Thoracic aorta (tissue), 2 donors: ENCODE measurements at places on chromosomes 4 and X. TPM values are rescaled to one million over a fixed set of nuclear protein-coding genes. Genes with fewer than 3 reads are reported as not detected.

DNA sequence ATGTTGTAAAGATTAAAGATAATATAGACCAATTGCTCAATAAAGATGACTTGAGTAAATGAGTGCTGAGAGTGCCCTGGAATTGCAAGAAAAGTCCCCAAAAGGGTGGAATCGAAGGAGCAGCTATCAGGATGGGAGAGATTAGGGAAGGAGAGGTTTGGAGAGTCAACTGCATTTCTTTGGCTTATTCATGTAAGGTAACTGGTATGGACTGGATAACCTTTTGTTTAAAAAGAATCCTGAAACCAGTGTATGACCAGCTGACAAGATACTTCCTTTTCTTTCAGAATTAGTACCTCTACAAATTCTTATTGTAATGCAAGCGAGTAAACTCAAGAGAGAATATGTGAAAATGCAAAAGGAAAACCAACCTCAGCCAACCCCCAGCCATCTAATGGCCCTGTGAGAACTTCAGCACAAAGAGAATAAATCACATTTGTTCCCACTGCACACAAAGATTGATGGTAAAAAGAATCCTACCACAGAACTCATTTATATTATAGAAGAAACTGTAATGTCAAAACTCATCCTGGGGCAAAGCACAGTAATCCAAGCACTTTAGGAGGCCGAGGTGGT lies 24.5 kb upstream of the SPP1 start:
- no peak overlapping the region for H3K4me3 ChIP-seq
- no peaks in the 10 kb centered on the region for H3K27me3 ChIP-seq
- no peak overlapping the region for H3K27ac ChIP-seq
- DNase-seq, result no peak
- no peaks in the 10 kb centered on the region for H3K4me1 ChIP-seq

Gene GPR173
- total RNA-seq, result 2.7 TPM

- DNase-seq, result no peak
- H3K27me3 ChIP-seq, result no peaks in the 10 kb centered on the region
- no peaks in the 10 kb centered on the region for H3K4me1 ChIP-seq
- H3K27ac ChIP-seq, result no peak overlapping the region
Measured at GRCh38 chrX:18026166-18026565, 165.1 kb upstream of the RAI2 start.

DNA sequence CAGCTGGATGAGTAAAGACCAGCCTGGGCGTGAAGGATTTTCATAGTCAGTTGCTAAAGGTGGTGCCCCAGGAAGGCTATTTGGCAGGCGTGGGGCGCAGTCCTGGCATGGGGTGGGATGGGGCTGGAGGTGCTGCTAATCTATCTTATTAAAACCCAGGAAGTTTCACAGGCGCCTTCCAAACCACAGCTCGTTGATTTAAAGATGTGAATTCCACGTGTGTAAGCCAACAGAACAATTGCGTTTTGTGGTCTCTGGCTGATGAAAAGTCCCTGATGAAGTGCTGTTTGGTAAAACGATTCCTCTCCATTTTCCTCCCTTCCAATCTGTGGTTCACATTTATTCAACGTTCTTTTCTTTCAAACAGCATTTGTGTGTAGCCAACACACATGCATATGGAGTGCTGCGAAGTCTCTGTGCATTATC lies 105.0 kb downstream of the TBL1X start:
- no peaks in the 10 kb centered on the region for H3K27me3 ChIP-seq
- H3K4me1 ChIP-seq, result peaks cover 7% of the 10 kb centered on the region
- H3K4me3 ChIP-seq, result no peak overlapping the region
- DNase-seq, result no peak

Gene RNF128
- not detected for total RNA-seq

Gene RBBP7
- 71.2 TPM for total RNA-seq

DNA sequence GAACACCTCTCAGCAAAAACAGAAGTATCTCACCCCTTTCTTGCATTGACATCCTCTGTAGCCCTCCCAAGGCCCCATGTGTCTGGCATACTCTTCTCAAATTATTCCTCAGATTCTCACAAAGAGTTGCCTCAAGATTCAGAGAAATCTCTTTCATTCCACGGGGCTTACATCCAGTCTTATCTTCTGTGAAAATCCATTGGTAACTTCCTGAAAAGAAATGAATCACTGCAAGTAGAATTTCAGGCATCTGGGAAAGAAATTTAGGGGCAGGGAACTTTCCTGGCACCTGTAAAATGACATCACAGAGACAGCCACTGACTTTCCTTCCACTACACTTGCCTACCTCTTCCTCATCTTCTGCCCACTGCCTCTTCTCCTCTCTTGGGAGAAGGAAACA lies 182.5 kb upstream of the ARHGEF9 start:
- no peak overlapping the region for H3K27ac ChIP-seq
- H3K4me3 ChIP-seq, result no peak overlapping the region
- DNase-seq, result no peak
- no peaks in the 10 kb centered on the region for H3K4me1 ChIP-seq
- H3K27me3 ChIP-seq, result no peaks in the 10 kb centered on the region
- no peaks in the 10 kb centered on the region for H3K36me3 ChIP-seq
